Left colon (tissue), 2 donors: ENCODE measurements at places on chromosomes 1 and 21. TPM values are rescaled to one million over a fixed set of nuclear protein-coding genes. Genes with fewer than 3 reads are reported as not detected.

- DNase-seq = no peak
Measured at GRCh38 chr1:168227620-168228019, 1.8 kb downstream of the SFT2D2 start.

GRCh38 chr21:26565546-26565945, 7.5 kb downstream of the CYYR1 start:
- no peak for DNase-seq

DNA sequence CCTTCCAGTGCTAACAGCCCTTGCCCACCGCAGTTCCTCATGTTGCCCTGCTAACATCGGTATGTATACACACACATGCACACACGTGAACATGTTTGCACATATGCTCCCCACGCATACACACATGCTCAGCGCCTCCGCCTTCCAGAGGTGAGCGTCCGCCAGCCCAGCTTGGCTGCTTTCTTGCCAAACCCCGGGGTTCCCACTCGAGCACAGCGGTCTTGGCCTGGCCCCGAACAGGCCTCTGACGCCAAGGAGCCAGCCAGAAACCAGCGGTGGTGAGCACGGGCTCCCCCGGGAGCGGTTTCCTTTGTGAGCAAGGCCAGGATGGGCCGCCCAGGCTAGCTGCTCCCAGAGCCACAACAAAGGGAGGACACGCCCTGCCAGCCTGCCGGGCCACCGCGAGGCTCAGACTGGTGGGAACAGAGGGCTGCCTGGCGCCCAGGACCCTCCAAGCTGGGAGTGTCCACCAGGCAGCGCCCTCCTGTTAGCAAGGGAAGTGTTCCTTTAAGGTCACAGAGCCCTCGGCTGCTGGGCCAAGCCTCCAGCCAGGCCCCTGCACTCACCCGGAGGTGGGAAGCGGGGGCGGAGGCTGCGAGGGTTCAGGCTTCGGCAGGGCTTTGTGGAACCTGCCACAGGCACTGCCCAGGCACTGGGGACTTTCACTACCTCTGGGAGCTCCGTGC, 65.4 kb downstream of the ALPL start:
- DNase-seq = no peak

GRCh38 chr1:46274225-46275029, 26.9 kb downstream of the RAD54L start:
- no peak for DNase-seq

The ZNF695 gene
- total RNA-seq = 1.7 TPM

DNA sequence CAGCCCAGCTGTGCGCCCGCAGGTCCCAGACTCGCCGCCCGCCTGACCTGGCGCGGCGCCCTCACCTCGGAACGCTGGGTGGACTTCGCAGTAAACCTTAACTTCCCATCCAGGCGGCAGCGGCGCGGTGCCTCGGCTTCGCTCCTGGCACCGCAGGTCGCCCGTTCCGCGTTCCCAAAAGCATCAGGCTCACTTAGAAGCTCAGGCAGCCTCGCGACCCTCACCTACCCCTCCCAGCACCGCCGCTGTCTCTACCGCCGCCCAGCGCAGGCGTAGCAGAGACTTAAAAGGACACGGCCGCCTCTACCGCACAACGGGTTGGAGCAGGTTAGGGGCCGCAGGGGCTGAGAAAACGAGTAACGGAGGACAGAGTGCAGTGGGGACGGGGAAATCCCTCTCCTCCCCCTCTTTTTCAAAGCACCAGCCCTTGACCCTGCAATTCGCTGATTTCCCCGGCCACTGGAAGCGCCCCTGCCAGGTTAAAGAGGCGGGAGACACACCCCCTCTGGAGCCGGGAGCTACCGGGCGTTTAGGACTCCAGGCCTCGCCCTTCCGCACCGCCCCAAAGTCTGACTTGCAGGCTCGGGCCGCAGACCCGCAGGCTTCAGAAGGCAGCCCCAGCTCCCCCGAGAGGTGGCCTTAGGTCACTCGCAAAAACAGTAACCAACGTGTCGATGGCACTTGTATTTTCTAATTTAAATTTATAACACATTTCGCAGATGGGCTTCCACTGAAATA, 328.5 kb downstream of the FAM72C start:
- DNase-seq = no peak

DNA sequence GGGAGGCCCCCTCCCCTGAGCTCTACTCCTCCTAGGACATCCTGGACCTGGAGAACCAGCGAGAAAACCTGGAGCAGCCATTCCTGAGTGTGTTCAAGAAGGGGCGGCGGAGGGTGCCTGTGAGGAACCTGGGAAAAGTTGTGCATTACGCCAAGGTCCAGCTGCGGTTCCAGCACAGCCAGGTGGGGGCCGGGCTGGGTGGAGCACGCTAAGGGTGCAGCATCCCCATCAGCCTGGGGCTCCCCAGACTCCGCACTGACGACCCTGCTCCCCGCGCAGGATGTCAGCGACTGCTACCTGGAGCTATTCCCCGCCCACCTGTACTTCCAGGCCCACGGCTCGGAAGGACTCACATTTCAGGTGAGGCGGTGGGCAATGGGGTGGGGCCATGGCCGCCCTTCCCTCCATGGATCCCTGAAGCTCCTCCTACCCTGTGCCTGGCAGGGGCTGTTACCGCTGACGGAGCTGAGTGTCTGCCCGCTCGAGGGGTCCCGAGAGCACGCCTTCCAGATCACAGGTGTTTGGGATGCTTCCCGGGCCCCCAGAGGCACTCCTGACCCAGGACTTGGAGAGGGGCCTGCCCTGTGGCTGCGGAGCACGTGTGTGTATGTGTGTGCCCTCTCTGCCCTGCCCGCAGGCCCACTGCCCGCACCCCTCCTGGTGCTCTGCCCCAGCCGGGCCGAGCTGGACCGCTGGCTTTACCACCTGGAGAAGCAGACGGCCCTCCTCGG, 4.1 kb downstream of the PLEKHN1 start:
- no peak for DNase-seq
